ENCODE measurements at places on chromosomes 16 and 17.

DNA sequence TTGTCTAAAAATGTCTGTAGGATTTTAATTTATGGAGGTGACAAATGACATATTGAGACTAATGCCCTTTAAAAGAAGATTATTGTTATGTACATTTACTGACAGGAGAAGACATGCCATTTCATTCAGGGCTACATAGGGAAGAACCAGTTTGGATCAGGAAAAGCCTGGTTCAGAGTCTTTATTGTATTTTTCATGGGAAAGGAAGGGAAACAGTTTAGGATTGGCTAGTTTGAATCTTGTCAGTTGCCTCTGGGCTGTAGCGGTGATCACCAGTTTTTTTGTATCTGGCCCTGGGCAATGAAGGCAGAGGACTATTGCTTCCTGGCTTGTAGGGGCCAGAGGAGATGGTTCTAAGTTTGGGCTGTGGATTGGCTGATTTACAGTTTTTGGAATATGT is 31.8 kb downstream of the NSRP1 start:
- DNase-seq: no peak

GRCh38 chr17:73883175-73883574 is 238.9 kb upstream of the SDK2 start:
- DNase-seq: no peak

- DNase-seq: no peak
Observed at GRCh38 chr17:6671431-6671830, 19.9 kb downstream of the C17orf100 start.

DNA sequence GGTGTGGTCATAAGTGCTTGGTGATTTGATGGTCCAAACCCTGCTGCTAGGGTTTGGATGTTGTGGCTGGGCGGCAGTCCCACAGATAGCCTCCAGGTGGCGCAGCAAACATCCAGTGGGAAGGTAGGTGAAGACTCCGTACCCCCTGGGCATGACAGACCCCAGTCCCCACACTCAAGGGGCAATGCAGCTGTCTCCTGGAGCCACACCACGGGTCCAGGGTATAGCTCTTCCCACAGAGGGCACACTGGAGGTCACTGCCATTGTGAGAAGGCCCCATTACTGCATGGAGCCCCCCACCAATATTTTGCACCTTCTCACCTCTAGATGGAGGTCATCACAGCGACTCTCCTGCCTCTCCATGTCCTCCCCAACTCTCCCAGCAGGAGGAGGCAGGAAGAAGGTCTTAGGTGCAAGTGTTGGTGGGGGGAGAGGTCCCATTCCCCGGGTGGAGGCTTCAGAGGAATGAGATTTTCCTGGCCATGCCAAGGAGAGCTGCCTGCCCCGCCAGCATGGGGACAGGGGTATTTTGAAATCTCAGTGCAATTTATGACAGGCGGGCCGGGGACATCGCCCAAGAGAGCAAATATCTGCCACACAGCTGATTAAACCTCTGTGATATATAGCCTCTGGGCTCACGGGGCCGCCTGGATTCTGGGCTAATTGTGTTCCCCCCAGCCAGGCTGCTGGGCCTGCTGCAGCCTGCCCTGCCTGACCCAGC is 17.1 kb upstream of the C17orf113 start:
- DNase-seq: no peak

DNA sequence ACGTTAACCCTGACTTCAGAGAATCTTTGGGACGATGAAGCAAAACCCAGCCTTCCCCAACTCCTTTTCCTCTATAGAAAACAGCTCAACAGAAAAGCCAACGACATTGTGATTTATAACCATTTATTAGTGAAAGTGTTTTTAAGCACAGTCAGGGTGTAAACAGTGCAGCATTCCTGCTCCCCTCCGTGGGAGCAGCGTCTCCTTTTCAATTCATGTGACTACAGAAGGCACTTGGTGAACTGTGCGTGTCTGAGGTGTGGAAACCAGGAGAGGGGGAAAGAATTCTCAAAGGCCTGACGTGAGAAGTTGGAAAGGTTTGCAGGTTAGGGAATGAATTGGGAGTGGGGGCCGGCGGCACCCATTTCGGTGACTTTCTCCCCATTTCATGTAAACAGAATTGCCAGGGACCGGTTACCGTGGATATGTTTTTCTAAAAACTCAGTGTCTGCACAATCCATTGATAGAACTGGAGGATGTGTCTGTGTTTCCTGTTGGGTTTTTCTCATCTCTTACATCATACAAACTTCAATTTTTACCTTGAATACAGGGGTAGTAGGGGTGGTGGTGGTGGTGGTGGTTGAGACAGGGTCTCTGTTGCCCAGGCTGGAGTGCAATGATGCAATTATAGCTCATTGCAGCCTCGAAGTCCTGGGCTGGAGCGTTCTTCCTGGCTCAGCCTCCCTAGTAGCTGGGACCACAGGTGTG is 53.1 kb downstream of the NDE1 start:
- no peak for DNase-seq

GRCh38 chr16:54286366-54287130 is at the start of gene IRX3:
Gene IRX3 (minus strand): TSS chr16:54286787. CDS start chr16:54286050, 737 bp downstream.
- DNase-seq: peak; percentile 61

DNA sequence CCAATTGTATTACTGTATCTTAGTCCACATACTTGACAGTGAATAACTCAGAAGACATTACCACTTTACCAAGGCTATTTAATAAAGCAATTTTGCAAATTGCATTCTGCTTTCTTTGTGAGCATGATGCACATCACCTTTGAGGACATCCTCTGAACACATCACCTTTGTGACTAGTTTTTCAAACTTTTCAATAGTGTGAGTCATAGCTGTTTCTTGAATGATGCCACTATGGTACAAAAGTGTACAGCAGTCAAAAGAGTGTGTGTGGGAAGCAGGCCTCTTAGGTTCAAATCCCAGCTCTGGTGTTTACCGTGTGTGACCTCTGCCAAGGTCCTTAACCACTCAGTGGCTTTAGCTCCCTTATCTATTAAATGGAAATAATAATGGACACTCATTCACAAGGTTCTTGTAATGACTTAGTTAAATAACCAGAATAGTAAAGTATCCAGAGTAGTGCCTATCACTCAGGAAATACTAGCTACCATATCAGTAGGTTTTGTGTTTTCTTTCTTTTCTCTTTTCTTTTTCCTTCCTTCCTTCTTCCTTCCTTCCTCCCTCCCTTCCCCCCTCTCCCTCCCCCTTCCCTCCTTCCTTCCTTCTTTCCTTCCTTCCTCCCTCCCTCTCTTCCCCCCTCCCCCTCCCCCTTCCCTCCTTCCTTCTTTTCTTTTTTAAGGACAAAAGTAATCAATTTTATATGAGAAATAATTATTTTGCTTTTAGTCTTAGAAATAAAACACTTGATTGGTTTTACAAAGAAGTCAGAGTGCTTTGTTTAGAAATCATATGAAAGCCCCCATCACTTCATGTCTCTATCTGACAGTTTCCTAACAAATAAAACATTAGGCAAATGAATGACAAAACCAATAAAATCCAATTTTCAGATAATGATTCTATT is 178.9 kb downstream of the MYO1D start:
- no peak for DNase-seq

GRCh38 chr17:28570716-28571360 is 486 bp downstream of the PIGS start:
- DNase-seq: no peak

DNA sequence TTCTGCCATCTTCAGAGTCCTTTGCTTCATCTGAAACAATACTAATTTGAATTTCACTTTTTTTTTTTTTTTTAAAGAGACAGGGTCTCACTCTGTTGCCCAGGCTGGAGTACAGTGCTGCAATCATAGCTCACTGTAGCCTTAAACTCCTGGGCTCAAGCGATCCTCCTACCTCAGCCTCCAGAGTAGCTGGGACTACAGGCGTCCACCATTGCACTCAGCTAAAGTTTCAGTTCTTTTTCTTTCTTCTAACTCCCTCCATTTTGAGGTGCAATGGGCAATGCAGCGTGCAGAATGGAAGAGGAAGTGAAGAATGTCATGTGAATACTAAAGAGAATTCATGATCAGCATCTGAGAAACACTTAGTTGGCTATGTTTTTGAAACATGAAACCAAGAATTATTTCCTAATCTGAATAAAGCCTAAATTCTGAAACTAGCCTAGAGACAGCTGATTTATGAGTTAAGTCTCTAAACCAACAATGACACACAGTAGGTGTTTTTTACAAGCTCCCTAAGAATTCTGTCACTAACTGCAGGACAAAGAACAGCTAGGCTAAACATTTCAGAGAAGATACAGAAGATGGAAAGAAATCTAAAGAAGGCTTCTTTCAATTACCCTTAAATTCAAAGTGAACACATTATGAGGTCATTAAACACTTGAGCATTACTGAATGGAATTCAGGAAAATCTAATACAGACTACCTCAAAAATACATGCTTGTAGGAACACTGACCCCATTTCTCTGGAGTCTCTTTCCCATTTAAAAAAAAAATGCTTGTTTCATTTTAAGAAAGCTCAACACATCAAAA is 21.0 kb downstream of the SNN start:
- no peak for DNase-seq

- DNase-seq: no peak
Observed at GRCh38 chr17:46121841-46122485, 71.3 kb downstream of the KANSL1 start.

DNA sequence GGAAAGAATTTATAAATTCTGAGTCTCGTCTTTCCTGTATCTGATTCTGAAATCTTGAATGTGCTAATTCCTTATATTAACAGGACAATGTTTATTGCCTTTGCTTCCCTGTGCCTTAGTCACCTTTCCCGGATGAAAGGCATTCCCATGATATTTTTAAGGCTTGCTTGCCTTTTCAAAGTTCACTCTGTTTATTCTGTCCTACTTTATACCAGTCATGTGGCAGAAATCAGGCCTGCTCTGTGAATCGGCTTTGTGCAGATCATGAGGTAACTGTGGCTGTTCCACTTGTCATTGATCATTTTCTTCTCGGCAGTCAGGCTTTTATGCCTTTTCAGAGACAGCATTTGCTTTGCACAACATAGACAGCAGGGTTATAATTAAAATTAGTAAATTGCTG is 28.8 kb upstream of the ABCC11 start:
- DNase-seq: no peak

- no peak for DNase-seq
Observed at GRCh38 chr17:14107889-14108288, 38.6 kb downstream of the COX10 start.

- no peak for DNase-seq
Observed at GRCh38 chr17:62630365-62631085, 3.1 kb downstream of the MRC2 start.

GRCh38 chr16:51388516-51388951 is 237.5 kb upstream of the SALL1 start:
- DNase-seq: no peak

- DNase-seq: no peak
Observed at GRCh38 chr17:31112001-31112661, 17.4 kb downstream of the NF1 start.

DNA sequence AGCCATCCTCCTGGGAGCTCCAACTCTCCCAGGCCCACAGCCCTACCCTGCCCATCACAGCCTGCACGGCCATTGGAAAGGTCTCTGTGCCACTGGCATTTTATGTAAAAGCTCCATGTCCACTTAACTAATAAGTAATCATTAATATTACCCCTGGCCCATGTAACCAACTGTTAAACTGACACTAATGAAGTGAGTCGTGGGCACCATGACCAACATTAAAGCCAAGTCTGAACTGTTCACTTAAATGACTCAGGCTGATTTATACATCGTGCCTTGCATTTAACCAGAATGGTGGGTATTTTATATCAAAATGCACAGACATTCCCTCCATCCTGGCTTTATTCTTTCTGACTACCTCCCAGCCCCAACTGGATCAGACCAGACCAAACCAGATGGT is 229.3 kb downstream of the SOX9 start:
- no peak for DNase-seq

GRCh38 chr17:58191241-58191896 is 1.2 kb upstream of the EPX start:
- DNase-seq: no peak

DNA sequence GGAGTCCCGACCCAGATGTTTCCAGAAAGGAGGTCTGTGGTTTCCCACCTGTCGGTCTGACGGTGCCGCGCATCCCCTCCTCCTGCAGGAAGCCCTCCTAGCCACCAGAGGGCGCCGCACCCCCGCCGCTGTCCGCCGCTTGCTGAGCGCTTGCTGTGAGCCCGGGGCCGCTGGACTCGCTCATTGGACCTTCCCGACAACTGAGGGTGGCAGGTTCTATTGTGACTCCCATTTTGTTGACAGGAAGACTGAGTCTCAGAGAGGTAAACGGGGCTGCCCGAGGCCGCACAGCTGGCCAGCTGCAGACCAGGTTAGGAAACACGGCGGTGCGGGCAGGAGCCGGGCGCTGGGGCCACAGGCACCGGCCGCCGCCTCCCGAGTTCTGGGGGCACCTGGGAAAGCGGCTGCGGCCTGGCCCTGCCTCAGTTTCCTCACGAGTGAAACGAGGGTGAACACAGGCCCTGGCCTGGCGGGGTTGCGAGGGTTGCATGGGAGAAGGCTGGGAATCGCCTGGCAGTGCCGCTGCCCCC is 191.1 kb upstream of the CIBAR2 start:
- DNase-seq: no peak

GRCh38 chr16:84652566-84652965 is 4.3 kb downstream of the KLHL36 start:
- DNase-seq: no peak

GRCh38 chr17:69078864-69079263 is 18.1 kb upstream of the ABCA9 start:
- no peak for DNase-seq

DNA sequence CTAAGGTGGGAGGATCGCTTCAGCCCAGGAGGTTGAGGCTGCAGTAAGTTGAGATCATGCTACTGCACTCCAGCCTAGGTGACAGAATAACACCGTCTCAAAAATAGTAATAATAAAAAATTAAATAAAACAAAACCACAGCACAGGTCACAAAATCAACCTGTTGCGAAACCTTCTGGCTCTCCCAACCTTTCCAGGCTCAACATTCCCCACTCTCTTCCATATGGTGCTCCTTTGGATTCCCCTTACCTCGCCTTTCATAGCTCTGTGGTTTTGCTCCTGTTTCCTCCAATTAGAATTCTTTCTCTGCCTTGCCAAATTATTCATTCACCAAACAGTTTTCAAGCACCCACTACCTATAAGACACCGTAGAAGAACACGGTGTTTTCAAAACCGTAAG is 4.7 kb downstream of the ZDHHC7 start:
- no peak for DNase-seq

GRCh38 chr17:3547628-3548027 is 10.0 kb downstream of the TRPV3 start:
- no peak for DNase-seq

GRCh38 chr16:22734368-22734767 is 79.6 kb upstream of the HS3ST2 start:
- DNase-seq: no peak
